ENCODE measurements at places on chromosomes 13 and 19.

DNA sequence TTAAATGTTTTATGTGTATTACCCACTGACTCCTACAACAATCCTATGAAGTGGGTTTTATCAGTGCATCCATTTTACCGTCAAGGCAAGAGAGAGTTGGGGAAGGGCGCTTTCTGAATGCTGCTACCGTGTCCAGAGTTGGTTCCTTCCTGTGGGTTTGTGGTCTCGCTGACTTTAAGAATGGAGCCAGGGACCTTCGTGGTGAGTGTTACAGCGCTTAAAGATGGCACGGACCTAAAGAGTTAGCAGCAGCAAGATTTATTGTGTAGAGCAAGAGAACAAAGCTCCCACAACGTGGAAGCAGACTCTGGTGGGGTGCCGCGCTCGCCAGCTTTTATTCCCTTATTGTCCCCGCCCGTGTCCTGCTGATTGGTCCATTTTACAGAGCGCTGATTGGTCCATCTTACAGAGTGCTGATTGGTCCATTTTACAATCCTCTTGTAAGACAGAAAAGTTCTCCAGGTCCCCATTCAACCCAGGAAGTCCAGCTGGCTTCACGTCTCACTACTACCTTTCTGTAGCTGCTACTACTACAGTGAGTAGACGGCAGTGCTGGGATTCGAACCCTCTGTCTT lies 6.1 kb downstream of the OSCAR start:
- no peak for ATAC-seq

DNA sequence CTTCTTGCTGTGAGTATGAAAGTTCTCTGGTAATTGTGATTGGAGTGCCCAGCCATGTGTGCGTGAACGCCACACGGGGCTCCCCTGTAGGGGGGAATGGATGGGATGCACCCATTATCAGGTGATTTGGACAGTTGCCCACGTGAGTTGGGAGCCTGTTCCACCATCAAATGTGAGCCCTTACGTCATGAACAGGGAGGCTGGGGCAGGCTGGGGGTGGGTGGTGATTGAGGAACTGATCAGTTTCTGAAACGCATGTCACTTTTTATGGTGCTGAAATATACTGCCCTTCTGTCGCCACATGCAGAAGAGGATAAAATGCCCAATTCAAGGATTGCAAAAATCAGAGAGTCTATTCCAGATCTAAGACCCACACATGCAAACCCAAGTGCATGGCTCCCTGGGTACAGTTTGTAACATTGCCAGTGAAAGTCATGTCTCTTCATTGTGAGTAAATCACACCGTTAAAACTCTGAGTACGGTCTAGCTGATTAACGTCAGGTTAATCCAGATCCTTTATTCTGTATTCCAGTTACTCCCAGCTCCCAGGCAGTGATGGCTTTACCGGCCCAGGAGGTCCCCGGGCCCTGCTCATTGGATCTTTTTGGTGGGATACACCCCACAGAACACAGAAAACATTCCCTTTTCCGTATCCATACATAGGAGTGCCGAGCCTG lies 90.2 kb downstream of the RAB20 start:
- ATAC-seq: no peak

- no peak for ATAC-seq
Observed at GRCh38 chr13:35733827-35734226, 257.3 kb upstream of the MAB21L1 start.

DNA sequence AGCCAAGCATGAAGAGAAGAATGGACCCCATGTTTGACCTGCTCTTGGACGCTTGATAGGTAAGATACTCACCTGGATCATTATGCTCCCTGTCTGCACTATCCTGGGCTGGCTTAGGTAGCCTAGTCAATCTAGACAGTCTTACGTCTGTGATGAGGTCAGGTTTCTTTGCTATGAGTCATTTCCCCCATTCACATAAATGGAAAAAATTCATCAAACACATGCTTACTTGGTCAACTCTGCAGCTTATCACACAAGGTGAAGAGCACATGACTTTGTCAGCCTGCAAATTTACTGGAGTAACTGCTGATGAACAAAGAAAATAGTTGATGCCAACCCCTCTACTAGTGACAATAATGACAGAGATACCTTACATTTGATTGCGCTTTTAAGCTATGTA lies 170.0 kb downstream of the NUFIP1 start:
- peak; percentile 81 for ATAC-seq

DNA sequence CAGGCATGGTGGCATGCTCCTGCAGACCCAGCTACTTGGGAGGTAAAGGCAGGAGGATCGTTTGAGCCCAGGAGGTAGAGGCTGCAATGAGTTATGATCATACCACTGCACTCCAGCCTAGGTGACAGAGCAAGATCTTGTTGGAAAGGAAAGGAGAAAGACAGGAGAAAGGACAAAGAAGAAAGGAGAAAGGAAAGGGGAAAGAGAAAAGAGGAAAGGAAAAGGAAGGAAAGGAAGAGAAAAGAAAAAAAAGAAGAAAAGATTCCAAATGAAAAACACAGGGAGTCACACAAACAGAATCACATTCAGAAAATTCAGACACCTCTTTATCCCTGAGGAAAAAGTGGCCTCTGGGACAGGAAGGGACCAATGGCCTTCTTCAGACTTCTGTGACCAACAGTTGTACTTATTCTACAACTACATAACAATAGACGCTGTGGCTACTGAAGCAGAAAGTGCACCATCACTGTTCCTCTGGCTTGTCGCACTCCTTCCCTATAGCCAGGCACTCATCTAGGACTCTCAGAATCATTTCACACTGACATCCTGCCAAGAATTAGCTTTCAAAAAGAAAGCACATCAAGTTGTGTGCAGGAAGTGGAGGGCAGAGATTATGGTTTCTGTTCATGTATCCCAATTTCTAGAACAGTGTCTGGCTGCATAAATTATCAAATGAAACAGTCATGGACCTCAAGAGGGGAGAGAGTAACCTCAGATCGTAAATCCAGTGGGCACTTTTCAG lies 5.9 kb downstream of the MTMR6 start:
- ATAC-seq: peak; percentile 78

- ATAC-seq: no peak
Observed at GRCh38 chr13:28607187-28607955, 51.6 kb upstream of the POMP start.

Data from activated T-helper 17 cell treated with anti-CD3 and anti-CD28 coated beads, Interleukin-2, amount 50 U/mL, for 72 hours (primary cell).